ENCODE measurements at places on chromosomes 11 and 22.

GRCh38 chr11:35143297-35144135 lies 4.5 kb downstream of the CD44 start:
- DNase-seq, result no peak

GRCh38 chr11:114167771-114168448 lies 108.4 kb downstream of the ZBTB16 start:
- DNase-seq, result no peak

- DNase-seq, result no peak
Measured at GRCh38 chr11:105000797-105001196, 22.2 kb downstream of the CASP5 start.

DNA sequence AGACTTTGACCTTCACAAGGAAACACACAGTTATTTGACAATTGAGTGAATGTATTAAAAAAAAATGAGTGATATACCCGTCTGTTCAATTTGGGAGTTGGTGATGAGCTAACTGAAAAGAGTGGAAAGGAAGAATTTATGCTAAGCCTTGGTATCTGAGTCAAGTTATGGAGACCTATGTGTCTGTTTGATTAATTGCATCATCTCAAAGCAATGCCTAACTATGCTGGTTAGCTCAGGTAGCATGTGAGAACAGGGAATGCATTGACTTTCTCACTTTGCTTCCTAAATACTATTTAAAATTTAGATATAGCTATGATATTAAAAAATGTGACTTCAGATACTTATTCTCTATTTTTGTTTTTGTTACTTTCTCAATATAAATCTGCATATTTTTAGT lies 110.5 kb downstream of the DDX10 start:
- no peak for DNase-seq

GRCh38 chr11:120336641-120337354 lies 585 bp downstream of the ARHGEF12 start:
- DNase-seq, result peak; percentile 64

- DNase-seq, result no peak
Measured at GRCh38 chr22:50716290-50717024, 21.5 kb upstream of the ACR start.

All from skin of body (tissue), 3 donors.